ENCODE measurements at places on chromosomes 7 and 10. TPM values are rescaled to one million over a fixed set of nuclear protein-coding genes. Genes with fewer than 3 reads are reported as not detected.
A peak's percentile ranks its signal among the peaks of the same experiment; 100 is the strongest.

The GALNT17 gene
- 0.36 TPM for total RNA-seq

The AKR1C2 gene
- 115 TPM for total RNA-seq

The CPXM2 gene
- total RNA-seq: 3.3 TPM

The LRIT1 gene
- total RNA-seq: not detected

The CALY gene
- not detected for total RNA-seq

The GNA12 gene
- 7.5 TPM for total RNA-seq

The MACC1 gene
- total RNA-seq: 22.3 TPM

The RPA3 gene
- 28.5 TPM for total RNA-seq

The SP8 gene
- not detected for total RNA-seq

The MALRD1 gene
- total RNA-seq: 0.08 TPM

The HOXA9 gene
- 1.7 TPM for total RNA-seq

The FASTK gene
- 55.5 TPM for total RNA-seq

The LRRC4 gene
- 16.7 TPM for total RNA-seq

The SLK gene
- total RNA-seq: 54.1 TPM

The GIMAP8 gene
- total RNA-seq: 1.6 TPM

The TET1 gene
- total RNA-seq: 0.56 TPM

The TMEM26 gene
- total RNA-seq: 0.24 TPM

The ZNF680 gene
- 4.9 TPM for total RNA-seq

The TBL2 gene
- total RNA-seq: 19.2 TPM

DNA sequence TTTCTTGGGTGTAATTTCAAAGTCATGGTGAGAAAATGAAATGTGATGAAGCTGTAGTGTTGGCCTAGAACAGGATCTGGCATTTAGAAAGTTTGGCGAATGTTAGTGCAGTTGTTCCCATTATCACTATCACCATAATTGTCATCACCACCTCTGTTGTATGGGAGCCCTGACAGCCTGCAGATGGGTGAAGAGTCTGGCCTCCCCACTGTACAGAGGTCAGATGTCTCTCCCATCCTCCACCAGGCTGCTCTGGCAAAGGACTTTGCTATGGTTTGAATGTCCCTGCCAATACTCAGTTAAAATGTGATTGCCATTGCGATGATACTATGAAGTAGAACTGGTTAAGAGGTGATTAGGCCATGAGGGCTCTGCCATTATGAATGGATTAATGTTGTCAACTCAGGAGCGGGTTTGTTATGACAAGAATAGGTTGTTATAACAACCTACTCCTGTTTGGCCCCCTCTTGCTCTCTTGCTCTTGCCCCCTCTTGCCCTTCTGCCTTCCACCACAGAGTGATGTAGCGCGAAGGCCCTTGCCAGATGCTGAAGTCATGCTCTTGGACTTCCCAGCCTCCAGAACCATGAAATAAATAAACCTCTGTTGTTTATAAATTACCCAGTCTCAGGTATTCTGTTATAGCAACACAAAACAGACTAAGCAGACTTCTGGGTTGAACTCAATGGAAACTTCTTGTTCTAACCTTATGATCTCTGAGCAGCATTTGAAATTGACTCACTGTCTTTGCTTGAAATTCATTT, 90.0 kb downstream of the GRK5 start:
- ATAC-seq: no peak

DNA sequence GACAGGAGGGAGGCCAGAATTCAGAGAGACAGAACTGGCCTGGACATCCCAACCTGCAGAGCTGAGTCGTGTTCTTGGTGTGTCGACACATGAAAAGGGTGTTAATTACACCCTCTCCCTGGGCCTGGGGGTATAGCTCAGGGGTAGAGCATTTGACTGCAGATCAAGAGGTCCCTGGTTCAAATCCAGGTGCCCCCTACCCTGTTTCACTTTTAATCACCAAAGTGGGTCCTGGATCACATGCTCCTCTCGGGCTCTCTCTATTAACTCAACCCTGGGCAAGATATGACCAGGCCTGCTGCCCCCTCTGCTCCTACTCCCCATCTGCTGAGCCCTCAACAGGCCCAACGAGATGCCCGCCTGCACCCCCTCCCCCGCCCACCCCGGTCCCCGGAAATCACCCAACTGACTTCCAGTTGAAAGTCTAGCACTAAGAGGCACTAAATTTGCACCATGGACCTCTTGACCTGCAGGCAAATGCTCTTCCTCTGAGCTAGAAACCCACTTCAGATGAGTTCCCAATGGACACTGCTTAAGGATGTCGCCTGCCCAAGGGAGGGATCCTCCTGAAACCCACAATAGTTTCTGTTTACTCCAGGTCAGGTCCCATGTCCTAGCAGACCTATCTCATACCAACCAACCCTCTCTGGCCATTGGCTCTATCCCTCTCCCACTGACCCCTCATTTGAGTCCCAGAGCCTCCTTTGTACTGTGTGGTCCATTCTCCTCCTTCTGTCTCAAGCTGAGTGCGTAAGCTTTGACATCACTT, 137.6 kb downstream of the ZNF467 start:
- no peak for ATAC-seq

- peak; percentile 41 for ATAC-seq
Measured at GRCh38 chr7:12067156-12067831, 143.8 kb upstream of the TMEM106B start.

- ATAC-seq: no peak
Measured at GRCh38 chr10:106830006-106830405, 334.5 kb downstream of the SORCS1 start.

DNA sequence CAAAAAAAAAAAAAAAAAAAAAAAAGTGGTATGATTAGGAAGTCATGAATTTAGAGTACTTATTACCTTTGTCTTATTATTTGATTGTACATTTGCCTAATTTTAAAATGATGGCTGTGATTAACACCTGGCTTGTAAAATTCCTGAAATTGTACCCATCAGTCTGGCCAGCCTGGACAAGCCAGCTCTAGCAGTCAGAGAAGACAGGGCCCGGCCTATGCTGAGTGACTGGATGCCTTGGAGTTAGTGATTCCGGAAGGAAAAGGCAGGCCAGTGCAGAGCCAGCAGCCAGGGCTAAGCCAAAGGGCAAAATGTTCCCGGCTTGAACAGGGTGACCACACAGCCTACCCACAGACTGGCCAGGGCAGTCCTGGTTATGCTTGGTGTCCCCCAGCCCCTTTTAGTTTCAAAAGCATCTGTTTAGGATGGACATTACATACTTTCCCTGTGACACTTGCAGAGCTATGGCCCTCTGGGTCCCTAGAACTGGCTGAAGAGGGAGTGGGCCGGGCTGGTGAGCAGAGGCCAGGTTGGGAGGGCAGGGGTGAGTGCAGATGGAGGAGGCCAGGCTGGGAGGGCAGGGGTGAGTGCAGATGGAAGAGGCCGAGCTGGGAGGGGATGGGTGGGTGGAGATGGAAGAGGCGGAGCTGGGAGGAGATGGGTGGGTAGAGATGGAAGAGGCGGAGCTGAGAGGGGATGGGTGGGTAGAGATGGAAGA, 61.7 kb downstream of the PROSER2 start:
- ATAC-seq: peak; percentile 64

- no peak for ATAC-seq
Measured at GRCh38 chr7:11716185-11716584, 115.8 kb downstream of the THSD7A start.

DNA sequence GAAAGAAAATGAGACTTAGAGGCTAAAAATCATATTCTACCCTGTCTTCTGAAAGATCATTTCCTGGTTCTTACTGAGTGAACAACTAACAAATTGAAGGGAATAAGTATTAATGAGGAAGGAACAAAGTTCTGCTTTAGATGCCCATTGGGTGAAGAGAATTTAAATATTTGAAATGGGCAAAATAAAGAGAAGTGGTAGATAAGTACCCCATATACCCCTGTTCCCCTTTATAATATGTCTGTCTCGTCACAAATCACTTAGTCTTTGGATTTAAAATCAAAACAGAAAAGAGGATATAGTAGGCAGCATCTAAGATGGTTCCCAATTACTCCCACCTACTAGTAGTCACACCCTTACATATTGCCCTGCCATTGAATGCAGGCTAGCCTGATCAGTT, 13.2 kb downstream of the TES start:
- ATAC-seq: no peak

DNA sequence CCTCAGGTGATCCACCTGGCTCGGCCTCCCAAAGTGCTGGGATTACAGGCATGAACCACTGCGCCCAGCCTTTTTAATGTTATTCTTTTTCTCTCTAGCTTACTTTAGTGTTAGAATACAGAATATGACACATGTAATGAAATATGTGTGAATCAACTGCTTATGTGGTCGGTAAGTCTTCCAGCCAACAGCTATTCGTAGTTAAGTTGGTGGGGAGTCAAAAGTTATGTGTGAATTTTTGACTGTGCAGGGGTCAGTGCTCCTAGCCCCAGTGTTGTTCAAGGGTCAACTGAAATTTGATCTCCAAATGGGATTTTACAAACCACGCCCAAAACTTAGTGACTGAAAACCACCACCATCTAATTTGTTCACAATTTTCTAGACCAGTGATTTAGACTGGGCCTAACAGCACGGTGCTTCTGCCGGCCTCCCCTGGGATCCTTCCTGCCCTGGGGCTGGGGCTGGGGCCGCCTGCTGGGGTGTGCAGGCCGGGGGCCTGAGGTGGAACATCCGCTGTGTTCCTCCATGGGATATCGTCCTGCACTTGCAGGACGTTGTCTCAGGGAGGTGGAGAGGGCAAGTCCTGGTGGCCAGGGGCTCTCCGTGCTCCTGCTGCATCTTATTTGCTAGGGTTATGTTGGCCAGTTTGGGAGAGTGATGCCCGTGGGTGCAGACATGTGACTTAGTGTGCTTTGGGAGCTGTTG, 24.5 kb upstream of the GRB10 start:
- ATAC-seq: no peak

GRCh38 chr10:71212318-71213126, at the start of gene UNC5B:
Gene UNC5B, plus strand, starts transcription at chr10:71212570. Its CDS starts 416 bp downstream, at chr10:71212986.
- ATAC-seq: peak; percentile 84

DNA sequence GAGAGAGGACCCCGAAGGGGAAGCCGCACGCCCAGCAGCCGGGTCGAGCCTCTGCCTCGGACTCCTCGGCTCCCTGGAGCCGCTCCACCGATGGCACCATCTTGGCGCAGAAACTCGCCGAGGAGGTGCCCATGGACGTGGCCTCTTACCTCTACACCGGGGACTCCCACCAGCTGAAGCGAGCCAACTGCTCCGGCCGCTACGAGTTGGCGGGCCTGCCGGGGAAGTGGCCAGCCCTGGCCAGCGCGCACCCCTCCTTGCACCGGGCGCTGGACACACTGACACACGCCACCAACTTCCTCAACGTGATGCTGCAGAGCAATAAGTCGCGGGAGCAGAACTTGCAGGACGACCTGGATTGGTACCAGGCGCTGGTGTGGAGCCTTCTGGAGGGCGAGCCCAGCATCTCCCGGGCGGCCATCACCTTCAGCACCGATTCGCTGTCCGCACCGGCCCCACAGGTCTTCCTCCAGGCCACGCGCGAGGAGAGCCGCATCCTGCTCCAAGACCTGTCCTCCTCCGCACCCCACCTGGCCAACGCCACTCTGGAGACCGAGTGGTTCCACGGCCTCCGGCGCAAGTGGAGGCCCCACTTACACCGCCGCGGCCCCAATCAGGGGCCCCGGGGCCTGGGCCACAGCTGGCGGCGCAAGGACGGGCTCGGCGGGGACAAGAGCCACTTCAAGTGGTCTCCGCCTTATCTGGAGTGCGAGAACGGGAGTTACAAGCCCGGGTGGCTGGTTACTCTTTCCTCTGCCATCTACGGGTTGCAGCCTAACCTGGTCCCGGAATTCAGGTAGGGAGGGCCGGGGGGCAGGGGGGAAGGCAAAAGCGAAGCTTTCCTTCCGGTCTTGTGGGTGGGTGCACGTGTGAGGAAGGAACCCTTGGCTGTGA, 973 bp downstream of the GPR158 start:
- ATAC-seq: no peak

DNA sequence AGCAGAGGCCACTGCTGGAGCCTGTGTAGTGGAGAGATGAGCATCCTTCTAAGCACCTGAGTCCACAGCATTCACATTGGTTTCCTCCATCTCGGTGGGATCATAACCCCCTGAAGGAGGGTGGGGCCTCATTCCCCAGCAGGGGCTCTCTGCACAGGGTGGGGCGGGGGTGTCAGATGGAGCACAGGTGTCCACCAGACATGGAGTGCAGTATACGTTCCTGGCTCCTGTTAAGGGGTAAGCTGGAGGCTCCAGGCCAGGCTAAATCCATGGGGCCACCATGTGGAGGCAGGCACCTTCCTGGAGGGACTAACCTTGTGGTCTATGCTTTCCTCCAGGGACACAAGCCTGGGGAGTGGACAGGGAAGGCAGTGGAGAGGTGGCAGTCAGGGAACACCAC, 252.6 kb downstream of the GRID1 start:
- ATAC-seq: no peak

- no peak for ATAC-seq
Measured at GRCh38 chr7:8022628-8023027, 54.0 kb downstream of the GLCCI1 start.

DNA sequence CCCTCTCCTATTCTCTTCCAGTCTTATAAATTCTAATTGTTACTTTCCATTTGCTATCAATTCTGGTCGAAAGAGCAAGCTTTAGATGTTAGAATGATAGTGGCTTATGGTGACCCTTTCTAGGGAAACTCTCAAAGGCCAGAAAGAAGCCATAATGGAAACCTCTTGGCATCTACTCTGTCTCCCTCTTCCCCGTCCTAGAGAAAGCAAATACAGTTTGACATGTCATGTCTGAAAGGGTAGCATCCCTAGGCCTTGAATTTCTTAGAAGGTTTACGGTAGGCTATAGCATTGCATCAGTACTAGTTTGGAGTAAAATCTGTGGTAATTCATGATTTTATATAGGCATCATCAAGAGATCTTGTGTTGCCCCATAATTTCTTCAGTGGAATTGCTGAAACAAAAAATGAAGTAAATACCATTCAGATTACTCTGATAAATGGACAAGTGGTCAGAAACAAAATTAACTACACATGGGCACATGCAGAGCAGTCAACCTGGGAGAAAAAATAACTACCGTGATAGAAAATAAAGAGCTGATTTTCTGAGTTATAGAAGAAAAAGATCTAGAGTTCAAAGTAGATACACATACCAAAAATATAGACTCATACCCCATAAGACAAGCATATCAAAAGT, 4.4 kb downstream of the PRKAR2B start:
- ATAC-seq: no peak

DNA sequence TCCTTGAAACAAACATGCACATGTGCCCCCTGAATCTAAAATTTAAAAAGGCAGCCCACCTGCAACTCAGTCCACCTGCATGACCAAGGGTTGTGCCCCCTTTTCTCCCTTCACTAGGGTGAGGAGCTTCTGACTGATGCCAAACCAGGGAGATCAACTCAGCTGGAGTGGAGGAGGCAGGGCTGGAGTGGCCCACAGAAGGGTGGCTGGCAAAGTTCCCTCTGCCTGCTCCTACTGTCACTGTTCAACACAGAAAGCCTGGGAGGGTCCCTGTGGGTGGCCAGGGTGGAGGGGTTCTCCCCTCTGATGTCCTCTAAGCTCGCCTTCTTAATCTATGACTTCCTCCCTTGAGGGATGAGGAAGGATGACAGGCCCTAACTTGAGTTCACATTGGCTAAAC, 55.7 kb upstream of the ANTXRL start:
- ATAC-seq: no peak

- no peak for ATAC-seq
Measured at GRCh38 chr7:122684504-122684903, 14.4 kb downstream of the RNF133 start.

Data from esophagus mucosa (tissue), 1 donor.